ENCODE measurements at places on chromosomes 7 and 10. TPM values are rescaled to one million over a fixed set of nuclear protein-coding genes. Genes with fewer than 3 reads are reported as not detected.

DNA sequence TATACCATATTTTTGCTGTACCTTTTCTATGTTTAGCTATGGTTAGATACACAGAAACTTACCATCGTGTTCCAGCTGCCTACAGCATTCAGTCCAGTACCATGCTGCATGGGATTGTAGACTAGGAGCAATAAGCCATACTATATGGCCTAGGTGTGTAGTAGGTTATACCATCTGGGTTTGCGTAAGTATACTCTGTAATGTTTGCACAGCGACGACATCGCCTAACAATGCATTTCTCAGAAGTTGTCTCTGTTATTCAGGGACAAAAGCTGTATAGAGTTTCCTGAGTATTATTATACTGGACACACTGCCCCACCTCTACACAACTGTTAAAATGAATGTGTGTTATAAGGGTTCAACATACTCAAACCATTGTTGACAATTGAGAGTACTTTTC is 93.8 kb upstream of the MKI67 start:
- peaks cover 2% of the 10 kb centered on the region for H3K4me1 ChIP-seq
- no peak overlapping the region for H3K4me3 ChIP-seq
- H3K36me3 ChIP-seq, result no peaks in the 10 kb centered on the region

DNA sequence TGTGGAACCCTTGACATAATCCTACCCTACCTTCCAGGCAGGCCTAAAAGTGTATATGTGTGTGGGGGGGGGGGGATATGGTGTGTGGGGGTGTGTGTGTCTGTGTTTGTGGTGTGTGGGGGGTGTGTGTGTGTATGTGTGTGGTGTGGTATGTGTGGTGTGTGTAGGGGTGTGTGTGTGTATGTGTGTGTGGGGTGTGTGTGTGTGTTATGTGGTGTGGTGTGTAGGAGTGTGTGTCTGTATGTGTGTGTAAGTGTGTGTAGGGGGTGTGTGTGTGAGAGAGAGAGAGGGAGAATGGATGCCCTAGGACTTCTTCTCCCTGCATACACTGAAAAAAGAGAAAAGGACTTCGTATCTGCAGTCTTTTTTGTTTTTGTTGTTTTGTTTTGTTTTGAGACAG is 12.3 kb upstream of the IMPDH1 start:
- no peak overlapping the region for H3K27ac ChIP-seq
- no peaks in the 10 kb centered on the region for H3K4me1 ChIP-seq
- H3K27me3 ChIP-seq, result peaks cover 20% of the 10 kb centered on the region

DNA sequence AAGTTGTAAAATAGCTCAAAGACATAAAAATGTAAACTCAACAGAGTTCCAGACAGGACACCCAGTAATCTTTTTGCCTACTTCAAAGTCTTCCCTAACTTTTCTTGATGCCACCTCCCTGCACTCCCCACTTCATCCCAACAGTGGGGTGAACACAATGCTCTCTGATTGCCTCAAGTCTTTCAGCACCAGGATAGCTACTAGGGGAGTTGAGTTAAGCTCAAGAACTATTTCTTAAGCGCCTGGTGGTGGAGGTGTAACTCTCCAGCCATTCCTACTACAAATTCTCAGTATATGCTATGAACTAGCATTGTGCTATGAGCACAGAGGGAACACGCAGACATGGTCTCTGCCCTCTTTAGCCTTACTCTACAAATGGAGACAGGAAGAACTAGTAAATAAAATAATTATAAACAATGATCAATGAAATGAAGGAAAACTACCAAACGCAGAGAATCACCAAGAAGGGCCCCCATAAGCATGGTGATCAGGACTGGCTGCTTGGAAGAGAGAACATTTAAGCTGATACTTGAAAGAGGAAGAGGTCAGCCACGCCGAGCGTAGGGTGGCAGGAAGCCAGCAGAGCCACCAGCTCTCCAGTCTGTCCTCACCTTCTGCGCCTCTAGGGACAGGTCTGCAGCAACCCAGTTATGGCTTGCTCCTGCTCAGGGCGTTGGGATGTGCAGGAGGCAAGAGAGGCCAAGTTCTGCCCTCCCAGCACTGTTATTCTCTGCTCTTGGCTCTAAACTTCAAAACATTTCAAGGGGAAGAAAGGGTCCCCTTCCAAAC is 16.7 kb upstream of the FRA10AC1 start:
- peaks cover 18% of the 10 kb centered on the region for H3K27me3 ChIP-seq
- no peaks in the 10 kb centered on the region for H3K4me1 ChIP-seq
- DNase-seq, result no peak
- no peak overlapping the region for H3K27ac ChIP-seq
- no peaks in the 10 kb centered on the region for H3K36me3 ChIP-seq

DNA sequence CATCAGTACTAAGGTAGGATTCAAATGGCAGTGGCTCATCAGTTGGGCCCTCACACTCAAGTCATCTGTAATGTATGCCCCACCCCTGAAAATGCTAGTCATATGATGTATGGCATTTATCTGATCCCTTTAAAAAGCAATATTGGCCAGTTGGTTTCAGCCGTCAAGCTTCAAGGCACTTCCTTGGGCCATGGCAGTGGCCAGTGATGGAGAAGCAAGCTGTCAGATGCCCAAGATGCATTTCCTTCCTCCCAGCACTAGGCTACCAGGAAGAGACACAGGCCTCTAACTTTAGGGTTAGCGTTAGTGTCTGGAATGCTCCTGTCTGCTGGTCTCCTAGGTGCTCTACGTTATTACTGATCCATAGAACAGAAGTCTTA is 64.1 kb downstream of the PIK3AP1 start:
- H3K4me3 ChIP-seq, result no peak overlapping the region
- H3K27me3 ChIP-seq, result no peaks in the 10 kb centered on the region
- H3K4me1 ChIP-seq, result peaks cover 5% of the 10 kb centered on the region
- no peak for DNase-seq
- peaks cover 23% of the 10 kb centered on the region for H3K36me3 ChIP-seq

DNA sequence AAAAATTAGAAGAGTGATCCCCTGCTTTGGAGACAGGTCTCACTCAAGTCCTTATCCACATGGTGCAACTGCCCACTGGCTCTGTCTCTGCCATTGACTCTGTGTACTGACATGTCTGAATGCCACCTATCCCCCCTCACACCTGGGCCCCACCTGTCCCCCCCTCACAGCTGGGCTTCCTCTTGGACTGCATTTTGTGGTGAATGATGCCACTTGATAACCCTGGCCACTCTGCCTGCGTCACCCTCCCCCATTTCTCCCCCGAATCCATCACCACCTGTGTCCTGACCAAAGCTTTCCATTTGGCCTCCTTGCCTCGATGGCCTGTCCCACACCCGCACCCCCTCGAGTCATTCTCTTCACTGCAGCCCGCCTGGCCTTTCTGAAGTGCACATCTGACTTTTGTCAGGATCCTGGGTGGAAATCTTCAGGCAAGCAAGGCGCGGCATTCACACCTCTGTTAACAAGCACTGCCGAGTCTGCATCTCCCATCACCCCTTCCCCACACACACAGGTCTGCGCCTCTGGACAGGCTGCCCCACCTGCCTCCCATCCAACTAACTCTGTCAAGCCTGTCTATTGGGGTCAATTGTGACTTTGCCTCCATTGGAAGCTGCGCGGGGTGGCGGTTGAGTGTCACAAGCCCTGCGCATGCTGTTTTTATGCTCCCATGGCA is 175.3 kb upstream of the KLF14 start:
- no peaks in the 10 kb centered on the region for H3K36me3 ChIP-seq
- no peak overlapping the region for H3K4me3 ChIP-seq
- H3K27ac ChIP-seq, result peak overlapping the region; percentile 12
- peaks cover 3% of the 10 kb centered on the region for H3K27me3 ChIP-seq

TUBAL3 gene
- total RNA-seq, result not detected

GRCh38 chr10:70090951-70091350 is 38.3 kb downstream of the MACROH2A2 start:
- H3K4me3 ChIP-seq, result peak overlapping the region; percentile 41
- peaks cover 55% of the 10 kb centered on the region for H3K36me3 ChIP-seq
- no peak for DNase-seq
- H3K4me1 ChIP-seq, result peaks cover 25% of the 10 kb centered on the region
- peak overlapping the region; percentile 76 for H3K27ac ChIP-seq

CFAP43 gene
- total RNA-seq, result 4.7 TPM

DNA sequence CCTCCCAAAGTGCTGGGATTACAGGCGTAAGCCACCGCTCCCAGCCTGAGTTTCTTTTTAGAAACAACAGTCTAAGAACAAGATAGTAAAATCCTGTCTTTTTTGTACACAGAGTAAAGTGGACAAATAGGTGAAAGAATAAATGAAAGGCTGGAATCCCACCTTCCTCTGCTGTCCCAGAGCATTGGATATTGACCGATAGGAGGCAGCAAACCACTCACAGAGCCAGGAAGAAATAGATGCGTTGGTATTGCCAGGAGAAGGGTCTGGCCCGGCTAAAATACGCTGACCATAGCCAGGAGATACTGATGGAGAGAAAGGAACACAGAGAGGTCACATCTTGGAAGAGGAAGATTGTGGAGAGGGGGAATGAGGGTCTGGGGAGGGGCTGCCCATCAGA is 11.4 kb upstream of the ZNF12 start:
- H3K36me3 ChIP-seq, result no peaks in the 10 kb centered on the region
- no peaks in the 10 kb centered on the region for H3K4me1 ChIP-seq
- peaks cover 7% of the 10 kb centered on the region for H3K27me3 ChIP-seq
- no peak overlapping the region for H3K27ac ChIP-seq
- no peak for DNase-seq

FFAR4 gene
- 0.13 TPM for total RNA-seq

GRCh38 chr7:133646472-133647315 is 393.8 kb downstream of the EXOC4 start:
- no peak for DNase-seq
- peaks cover 11% of the 10 kb centered on the region for H3K4me1 ChIP-seq
- no peaks in the 10 kb centered on the region for H3K27me3 ChIP-seq
- no peak overlapping the region for H3K4me3 ChIP-seq

DNA sequence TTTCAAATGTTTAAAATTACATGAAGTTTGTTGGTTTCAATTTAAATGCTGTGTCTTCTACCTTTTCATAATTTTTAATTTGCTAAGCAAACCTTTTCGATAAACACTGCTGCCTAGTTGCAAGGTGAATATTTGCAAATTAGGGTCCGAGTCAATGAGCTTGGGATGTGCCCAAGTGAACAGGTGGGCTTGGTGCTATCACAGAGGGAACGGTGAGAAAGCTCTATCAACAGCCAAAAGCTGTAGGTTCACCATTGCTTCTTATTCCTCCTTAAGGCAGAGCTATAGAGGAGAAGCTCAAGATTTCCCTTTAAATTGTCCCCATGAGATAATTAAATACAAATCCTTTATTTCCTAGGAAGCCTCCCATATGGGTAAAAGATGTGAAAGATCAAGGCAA is 245.3 kb upstream of the CELF2 start:
- H3K4me3 ChIP-seq, result no peak overlapping the region
- no peak overlapping the region for H3K27ac ChIP-seq
- H3K4me1 ChIP-seq, result no peaks in the 10 kb centered on the region
- no peak for DNase-seq

LIPN gene
- not detected for total RNA-seq

GRCh38 chr10:1668399-1668798 is 68.9 kb downstream of the ADARB2 start:
- no peak overlapping the region for H3K4me3 ChIP-seq
- H3K36me3 ChIP-seq, result no peaks in the 10 kb centered on the region
- no peaks in the 10 kb centered on the region for H3K4me1 ChIP-seq
- no peak for DNase-seq

CNNM1 gene
- total RNA-seq, result 0.36 TPM

DNA sequence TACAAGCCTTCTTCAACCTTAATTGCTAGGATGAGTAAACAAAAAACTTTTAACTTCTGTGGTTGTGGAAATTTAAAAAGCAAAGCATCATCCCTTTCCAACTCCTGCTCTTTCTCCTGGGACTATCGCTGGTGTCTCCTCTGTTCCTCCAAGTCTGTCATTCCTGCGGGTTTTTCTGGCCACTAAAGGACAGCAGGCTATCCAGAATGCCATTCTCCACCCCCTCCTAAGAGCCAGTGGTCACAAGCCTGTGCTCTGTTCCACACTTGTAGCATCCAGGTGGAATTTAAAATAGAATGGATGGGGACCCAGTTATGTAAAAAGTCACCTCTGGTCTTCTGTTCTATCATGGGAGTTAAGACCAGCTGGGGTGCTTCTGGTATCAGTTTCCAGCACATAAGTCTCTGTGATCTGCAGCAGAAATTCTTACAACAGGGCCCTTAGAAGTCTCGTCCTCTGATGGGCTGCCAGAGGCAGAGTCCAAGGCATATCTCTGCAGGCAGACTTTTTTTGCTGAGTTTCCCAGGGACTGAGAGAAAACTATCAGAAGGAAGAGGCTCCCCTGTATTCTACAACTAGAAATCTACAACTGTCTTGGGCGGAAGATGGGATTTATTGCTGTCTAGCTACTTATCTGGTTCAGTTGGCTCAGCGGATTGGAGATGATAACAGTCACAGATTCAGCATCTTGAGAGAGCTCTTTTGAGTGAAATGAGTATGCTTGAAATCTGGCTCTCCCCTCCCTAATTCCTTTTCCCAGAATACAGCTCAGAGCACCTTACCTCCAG is 5.1 kb upstream of the WNT16 start:
- no peak overlapping the region for H3K27ac ChIP-seq
- H3K27me3 ChIP-seq, result peaks cover 30% of the 10 kb centered on the region
- no peak for DNase-seq
- H3K4me1 ChIP-seq, result peaks cover 6% of the 10 kb centered on the region
- no peaks in the 10 kb centered on the region for H3K36me3 ChIP-seq

MRLN gene
- total RNA-seq, result not detected

DNA sequence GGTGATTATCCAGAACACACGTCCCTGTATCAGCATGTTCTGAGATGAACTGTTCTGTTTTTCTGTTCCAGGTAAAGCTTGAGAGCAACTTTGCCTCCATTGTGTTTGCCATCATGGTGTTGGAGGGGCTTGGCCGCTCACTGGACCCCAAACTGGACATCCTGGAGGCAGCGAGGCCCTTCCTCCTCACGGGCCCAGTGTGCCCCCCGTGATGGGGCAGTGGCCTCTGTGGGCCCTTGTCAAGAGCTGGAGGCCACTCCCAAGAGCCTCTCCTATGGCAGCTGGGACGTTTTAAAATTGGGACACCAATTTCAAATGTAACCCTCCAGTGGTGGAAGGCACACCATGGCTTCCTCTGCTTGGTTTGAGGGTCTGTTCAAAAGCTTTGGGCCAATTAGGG is 1.9 kb upstream of the NDUFB2 start:
- H3K27ac ChIP-seq, result no peak overlapping the region
- H3K36me3 ChIP-seq, result no peaks in the 10 kb centered on the region
- DNase-seq, result no peak
- H3K4me3 ChIP-seq, result no peak overlapping the region
- peaks cover 17% of the 10 kb centered on the region for H3K4me1 ChIP-seq
- H3K27me3 ChIP-seq, result no peaks in the 10 kb centered on the region

DNA sequence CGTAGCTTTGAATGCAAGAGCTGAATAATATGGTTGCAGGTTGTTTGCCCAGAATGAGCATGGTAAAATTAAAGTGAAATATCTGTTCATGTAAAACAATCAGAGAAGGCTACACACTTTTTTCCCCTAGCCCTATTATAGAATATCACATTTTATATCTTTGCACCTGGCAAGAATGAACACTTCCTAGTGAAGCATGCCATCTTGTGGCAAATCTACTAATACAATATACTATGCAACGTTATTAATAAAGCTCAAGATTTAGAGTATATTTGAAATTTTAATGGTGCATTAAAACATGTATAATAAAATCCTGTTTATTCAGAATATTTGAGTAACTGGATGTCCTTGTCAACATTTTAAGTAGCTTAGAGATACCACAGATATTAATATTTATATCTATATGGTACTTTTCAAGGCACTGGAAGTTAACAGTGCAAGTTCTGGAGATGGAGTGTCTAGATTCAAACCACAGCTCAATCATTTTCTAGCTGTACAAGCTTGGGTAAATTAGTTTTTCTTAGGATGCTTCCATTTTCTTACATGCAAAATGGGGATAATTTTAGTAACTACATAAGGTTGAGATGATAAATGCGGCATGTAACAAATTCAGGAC is 643.1 kb upstream of the SEMA3D start:
- DNase-seq, result no peak
- peaks cover 7% of the 10 kb centered on the region for H3K4me1 ChIP-seq
- no peak overlapping the region for H3K27ac ChIP-seq
- H3K4me3 ChIP-seq, result no peak overlapping the region
- H3K27me3 ChIP-seq, result no peaks in the 10 kb centered on the region

UNCX gene
- total RNA-seq, result not detected
